ENCODE measurements at places on chromosomes 6 and 20.

DNA sequence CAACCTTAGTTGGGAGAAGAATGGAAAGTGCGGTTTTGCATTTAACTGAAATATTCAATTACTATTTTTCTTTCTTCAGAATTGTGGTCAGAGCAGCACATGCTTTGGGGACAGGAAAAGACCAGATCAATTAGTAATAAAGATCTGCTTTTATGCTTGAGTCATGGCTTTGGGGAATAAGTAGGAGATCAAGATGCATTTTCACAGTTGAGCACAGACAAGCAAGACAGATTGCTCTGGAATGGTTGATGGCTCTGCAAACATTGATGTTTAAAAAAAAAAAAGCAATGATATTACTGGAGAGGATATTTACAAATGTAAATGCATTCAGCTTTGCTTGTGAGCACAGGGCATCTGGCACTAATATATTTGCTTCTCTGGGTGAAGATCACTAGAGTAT lies 224.4 kb upstream of the SASH1 start:
- no peak for DNase-seq

GRCh38 chr20:57715268-57715904 lies 5.6 kb upstream of the PMEPA1 start:
- no peak for DNase-seq

- DNase-seq = no peak
Measured at GRCh38 chr6:161372422-161372793, 98.5 kb upstream of the AGPAT4 start.

- DNase-seq = no peak
Measured at GRCh38 chr20:48747840-48748414, 79.9 kb downstream of the PREX1 start.

GRCh38 chr6:41548841-41549642 lies 2.9 kb downstream of the FOXP4 start:
- no peak for DNase-seq

GRCh38 chr20:37922016-37922415 lies 19.1 kb downstream of the VSTM2L start:
- no peak for DNase-seq

DNA sequence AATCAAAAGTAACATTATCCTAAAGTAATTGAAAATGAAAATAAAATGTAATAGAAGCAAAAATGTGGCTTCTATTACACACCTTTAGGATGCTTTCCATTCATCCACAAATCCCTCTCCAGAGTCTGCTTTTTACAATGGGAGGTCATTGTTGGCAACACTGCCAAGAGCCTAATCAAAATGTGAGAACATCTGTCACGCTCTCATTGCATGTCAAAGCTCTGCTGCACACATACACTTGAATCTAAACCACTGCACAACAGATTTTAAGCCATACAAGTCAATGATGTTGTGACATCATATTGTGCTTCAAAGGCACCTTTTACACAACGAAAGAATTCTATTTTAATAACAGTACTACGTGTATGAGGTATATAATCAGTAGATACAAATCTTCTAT lies 82.1 kb downstream of the PREP start:
- DNase-seq = no peak

DNA sequence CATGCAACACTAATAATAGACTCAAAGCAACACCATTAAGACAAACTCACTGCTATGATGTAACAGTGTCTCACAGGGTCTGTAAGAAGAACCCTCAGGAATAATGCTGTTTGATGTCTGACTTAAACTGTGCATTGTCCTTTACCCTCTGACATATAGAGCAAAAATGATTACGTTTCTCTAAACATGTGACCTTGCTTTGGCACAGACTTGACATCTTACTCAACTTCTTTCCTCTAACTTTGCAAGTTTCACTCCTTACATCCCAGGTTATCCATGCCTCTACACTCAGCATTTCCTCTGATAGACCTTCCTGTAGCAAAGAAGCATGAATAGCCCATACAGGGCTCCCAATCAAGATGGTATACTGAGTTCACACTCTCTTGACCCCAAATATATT lies 252.7 kb downstream of the UST start:
- DNase-seq = no peak

DNA sequence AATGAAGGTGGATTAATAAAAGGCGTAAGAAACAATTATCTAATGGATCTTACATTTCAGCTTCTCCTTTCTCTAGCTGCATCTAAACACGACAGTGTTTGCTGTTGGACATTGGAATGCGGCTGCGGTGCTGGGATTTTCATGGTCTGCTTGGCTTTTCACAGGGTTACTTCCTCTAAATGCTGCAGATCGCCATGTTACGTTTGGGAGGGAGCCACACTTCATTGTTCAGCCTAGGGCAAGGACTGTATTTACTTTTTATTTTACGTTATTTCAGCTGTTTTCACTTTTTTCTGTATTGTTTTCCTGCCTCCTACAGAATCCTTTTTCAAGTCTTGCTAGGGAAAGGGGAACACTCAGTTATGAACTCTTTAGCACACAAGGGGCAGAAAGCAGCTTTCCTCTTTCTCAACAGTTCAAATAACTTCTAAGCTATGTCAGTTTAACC lies 97.9 kb upstream of the MTHFD1L start:
- no peak for DNase-seq
